ENCODE measurements at places on chromosomes 16 and 17.

GRCh38 chr16:75081179-75081859 is 35.3 kb downstream of the LDHD start:
- no peak for DNase-seq

GRCh38 chr17:70013911-70014310 is 61.1 kb upstream of the KCNJ16 start:
- no peak for DNase-seq

DNA sequence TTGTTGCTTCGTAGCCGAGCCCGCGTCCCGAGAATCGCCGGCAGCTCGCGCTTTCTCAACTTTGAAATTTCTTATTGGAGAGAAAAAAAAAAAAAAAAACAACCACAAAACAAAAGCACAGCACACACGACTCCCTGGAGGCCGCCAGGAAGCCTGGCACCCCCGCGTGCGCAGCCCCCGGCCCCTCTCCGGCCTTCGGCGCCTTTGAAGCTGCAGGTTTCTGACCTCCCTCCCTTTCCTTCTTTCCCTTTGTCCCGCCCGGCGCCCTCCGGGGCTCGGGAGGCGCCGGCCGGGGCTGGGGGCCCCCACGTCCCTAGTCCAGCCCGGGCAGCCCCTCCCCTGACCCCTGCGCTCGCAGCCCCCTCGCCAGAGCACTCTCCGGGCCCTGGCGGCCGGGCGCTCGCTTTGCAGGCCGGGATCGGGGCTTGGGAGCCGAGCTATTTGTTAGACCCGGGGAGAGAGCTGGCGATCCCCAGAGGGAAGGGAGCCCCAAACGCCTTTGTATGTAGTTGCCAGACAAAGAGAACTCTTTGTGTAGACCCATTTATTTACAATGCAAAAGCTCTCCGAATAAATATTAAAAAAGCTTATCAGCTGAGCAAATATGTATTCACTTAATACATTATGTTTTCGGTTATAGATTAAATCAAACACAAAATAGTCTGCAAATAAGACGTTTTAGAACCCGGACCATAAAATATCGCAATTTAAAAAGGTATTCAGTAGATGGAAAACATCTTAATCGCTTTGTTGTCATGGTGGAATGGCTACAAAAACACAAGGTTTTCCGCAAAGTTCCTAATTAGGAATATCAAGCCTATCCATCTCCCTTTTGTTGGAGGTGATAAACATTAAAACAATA is 2.3 kb downstream of the BAHCC1 start:
- DNase-seq: peak; percentile 85

GRCh38 chr17:59361916-59362810 is 30.7 kb downstream of the YPEL2 start:
- no peak for DNase-seq

- no peak for DNase-seq
Observed at GRCh38 chr17:50360486-50361115, 12.4 kb downstream of the MRPL27 start.

DNA sequence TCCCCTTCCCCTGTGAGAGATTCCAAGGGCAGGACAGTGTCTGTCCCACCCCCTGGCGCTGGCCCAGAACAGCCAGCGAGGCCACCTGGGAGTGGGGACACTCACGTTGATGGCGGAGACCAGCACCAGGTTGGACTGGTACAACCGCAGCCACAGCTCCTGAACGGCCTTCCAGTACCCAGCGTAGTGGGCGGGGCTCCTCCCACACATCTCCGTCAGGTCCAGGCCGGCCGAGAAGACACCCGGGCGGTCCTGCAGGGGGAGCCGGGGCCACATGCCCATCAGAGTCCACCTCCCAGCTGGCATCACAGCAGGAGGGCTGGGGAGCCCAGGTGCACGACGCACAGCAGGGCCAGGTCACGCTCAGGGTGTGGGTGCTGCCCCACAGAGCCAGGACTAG is 7.1 kb downstream of the ECI1 start:
- no peak for DNase-seq

DNA sequence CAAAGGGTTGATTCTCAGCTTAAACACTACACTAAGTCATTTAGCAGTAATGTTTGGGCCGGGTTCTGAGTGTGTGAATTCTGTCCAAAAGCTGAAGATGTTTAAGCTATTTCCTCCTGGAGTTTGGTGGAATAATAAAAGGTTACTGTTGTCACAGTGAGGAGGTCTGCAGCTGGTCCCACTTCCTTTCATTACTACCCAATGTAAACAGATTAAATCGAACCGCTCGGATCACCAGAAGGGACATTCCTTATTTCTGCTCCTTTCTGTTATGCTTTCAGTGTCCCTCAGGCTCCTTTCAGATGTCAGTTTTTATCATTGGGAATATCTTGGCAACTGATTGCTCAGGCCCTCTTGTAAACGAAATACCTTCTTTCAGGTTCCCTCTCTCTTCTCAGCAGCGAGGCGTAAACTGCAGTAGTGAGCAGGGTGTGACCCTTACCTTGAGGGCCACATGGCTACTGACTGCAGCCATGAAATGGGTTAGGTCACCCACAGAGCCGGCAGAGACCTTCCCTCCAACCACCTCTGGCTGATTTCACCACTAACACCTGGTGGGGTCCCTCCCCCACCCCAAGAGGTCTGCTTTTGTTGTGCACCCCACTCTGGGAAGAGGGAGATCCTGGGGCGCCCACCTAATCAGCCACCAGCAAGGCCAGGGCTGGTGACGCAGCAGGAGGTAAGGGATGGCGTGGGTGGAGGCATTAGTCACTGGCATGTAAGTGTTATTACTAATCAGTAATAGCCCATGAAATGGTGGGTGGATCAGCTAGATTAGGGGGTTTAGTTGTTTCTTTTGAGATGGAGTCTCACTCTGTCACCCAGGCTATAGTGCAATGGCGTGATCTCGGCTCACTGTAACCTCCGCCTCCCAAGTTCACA is 117.6 kb downstream of the VPS53 start:
- peak; percentile 35 for DNase-seq

DNA sequence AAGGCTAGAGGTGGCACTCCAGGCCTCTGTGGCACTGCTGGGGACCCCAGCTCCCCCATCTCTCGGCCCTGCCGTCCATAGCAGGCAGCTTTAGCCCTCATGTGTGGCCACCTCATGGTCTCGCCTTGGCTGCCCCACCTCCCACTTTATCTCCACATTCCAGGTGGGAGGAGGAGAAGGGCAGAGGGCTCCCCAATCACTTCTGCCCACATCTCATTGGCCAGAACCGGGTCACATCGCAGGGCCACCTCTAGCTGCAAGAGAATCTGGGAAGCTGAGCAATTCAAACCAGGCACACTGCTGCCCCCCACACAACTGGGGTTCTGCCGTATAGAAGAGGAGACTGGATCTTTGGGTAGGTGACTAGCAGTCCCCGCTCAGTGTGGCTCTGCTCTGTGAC is 1.6 kb downstream of the DRC7 start:
- DNase-seq: no peak

DNA sequence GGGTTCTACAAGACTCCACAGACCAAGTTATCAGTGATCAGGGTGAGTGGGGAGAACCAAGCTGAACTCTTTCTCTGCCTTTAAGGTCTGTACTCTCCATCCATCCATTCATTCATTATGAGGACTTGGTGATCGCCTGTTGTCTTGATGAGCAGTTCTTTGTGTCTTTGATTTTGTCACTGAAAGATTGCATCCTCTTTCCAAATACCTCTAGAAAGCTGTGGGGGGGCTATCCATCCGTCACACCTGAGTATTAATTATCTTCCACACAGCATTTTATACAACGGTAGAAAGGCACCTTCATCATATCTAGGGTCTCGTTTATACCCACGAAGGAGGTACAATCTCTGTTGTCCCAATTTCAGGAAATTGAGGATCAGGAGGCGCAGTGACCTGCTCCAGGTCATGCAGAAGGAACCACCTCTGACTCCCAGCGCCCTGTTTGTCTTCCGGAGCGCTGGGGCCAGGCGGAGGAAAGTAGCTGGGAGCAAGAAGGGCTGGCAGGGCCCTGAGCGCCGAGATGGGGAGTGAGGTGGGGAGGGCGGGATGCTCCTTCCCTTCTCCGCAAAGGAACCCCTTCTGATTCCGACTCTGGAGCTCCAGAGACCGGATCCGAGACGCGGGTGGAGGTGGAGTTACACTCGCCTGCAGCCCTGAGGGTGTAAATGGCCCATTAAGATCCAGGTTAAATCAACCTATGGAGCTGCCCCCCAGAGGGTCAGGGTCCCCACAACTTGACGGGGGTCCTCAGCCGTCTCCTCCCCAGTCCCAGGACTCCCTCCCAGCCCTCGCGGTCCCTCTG is 605 bp upstream of the ABAT start:
- no peak for DNase-seq

- peak; percentile 11 for DNase-seq
Observed at GRCh38 chr17:75641343-75641742, 8.1 kb downstream of the SMIM5 start.

GRCh38 chr17:62965174-62965685 is 805 bp upstream of the TANC2 start:
- no peak for DNase-seq

DNA sequence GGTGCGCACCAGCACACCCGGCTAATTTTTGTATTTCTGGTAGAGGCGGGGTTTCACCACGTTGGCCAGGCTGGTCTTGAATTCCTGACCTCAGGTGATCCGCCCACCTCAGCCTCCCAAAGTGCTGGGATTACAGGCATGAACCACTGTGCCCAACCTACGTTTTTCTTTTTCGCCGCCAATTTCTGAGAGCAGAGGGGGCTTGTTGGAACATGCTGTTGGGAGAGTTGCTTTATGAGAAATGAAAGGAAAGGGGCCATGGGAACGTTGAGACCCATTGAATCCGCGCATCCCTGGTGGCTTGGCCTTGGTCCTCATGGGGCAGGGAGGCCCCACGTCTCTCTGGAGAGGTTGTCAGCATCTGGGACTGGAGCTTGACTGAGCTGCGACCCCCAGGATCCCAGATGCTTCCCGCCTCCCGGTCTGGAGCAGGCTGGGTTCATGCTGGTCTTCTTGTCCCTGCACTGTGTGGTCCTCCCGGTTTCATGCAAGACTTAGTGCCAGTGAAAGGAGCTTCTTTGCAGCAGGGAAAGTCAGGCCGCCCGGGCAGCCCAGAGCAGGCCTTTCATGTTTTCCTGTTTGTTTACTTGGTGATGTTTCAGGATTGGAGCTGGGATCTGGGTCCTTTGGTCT is 22.8 kb downstream of the CRISPLD2 start:
- peak; percentile 61 for DNase-seq

DNA sequence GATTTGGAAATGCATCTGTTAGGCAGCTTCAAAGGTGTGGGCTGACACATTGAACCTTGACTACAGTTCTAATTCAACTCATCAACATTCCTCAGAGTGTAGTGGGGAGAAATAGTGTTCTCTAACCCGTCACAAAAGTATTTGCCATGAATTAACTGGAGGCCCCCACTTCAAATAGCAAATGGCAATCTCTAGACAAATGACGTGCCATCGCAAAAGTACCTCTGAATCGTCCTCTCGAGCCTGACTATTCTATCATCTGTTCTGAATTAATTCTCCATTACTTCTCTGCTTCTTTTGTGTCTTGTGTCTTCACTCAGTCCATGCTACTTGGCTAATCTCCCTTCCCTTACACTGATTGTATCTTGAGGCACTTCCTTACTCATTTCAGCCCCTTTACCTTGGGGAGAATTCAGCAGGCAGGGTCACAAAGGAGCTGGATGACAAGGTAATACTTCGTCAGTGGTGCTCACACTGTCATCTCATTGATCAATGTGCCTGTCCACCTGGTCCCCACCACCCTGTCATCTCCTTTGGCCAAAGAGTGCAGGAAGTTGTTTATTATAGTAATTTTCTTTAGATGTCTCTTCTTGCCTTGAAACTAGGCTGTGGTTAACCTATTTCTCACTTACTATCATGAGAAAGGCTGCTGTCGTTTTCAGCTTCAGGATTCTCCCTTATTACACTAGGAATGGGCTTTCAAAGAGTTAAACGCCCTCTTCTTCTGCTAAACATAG is 108.4 kb downstream of the SYCE1L start:
- no peak for DNase-seq

DNA sequence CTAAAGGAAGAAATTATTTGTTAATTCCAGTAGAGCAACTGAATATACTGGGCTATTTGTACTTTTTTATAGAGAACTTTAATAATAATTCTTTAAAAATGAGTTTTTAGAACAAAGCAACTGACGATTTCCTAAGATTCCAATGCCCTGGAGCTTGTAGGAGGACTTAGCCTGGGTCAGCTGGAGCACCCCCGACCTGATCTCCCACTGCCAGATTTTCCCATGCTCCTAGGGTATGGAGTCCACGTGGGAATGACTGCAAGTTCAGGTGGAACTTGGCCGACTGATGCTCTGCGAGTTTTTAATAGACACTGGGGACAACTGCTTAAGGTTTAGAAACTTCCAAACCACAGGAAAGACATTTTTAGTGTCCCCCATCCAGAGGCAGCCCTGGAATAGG is 25.5 kb upstream of the CACNG5 start:
- DNase-seq: no peak

- DNase-seq: no peak
Observed at GRCh38 chr17:9907131-9907530, 2.1 kb upstream of the RCVRN start.

- DNase-seq: no peak
Observed at GRCh38 chr17:62832405-62832804, 24.3 kb upstream of the MARCHF10 start.

DNA sequence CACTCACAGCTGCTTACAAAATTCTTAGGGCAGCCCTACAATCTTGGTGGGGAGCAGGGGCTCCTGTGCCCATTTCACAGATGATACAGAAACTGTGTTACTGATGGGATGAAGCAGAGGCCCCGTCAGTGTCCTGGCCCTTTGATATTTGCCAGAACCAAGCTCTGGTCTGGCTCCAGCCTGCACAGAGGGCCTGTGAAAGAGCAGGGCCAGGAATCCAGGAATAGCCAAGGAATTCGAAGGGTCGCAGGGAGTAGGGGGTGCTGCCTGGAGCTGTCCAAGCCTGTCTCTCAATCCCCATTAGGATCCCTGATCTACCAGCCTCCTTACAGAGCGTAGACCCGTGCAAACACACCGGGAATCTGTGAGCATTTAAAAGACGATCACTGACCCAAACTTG is 86.3 kb upstream of the RCVRN start:
- DNase-seq: no peak

- DNase-seq: no peak
Observed at GRCh38 chr17:5583426-5584382, 605 bp downstream of the NLRP1 start.

GRCh38 chr17:19470530-19471261 is 59.7 kb downstream of the RNF112 start:
- no peak for DNase-seq

DNA sequence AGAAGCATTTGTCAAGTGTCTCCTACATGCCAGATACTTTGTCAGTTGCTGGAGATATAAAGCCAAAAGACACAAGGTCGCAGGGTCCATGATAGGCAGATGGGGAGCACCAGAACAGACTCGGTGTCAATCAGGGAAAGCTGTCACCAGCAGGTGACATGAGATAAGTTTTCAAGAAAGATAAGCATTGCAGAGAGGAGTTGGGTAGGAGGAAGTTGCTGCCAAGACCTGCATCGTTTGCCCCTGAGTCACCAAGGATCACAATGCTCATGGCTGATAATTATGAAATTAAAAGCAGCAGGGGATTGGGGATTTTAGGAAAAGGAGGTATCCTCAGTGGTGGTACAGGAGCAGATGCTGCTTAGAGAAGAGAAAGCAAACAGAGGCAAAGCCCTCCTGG is 551.1 kb upstream of the CDH11 start:
- no peak for DNase-seq

Data from T47D (cell line).